ENCODE measurements at places on chromosomes 11 and 22.

DNA sequence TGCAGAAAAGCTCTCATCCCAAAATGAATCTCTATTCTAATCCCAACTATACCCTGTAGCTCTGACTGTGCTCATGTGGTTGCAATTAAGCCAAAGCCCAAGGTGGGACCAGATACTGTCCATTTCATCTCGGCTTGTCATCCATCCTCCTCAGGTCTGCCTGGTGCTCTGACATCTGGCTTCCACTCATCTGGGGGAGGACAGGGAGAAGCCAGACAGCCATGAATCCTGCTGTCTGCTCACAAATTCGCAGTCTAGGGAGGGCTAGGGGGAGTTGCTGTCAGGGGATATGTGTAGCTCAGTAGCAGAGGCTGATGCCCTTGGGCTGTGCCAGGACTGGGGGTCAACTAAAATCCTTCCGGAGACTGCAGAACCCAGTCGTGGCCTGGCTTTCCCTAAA lies 167.1 kb downstream of the ETS1 start:
- H3K27ac ChIP-seq: no peak overlapping the region
- no peak overlapping the region for H3K4me3 ChIP-seq
- no peaks in the 10 kb centered on the region for H3K4me1 ChIP-seq
- no peaks in the 10 kb centered on the region for H3K27me3 ChIP-seq
- no peak for DNase-seq
- no peaks in the 10 kb centered on the region for H3K36me3 ChIP-seq

- H3K4me3 ChIP-seq: no peak overlapping the region
- no peak overlapping the region for H3K27ac ChIP-seq
- no peaks in the 10 kb centered on the region for H3K36me3 ChIP-seq
- no peak for DNase-seq
- H3K27me3 ChIP-seq: no peaks in the 10 kb centered on the region
Observed at GRCh38 chr11:69840371-69841169, 21.4 kb upstream of the FGF3 start.

GRCh38 chr22:28774378-28774777 lies 1.9 kb downstream of the CCDC117 start:
- no peak for DNase-seq
- no peak overlapping the region for H3K4me3 ChIP-seq
- peaks cover 4% of the 10 kb centered on the region for H3K36me3 ChIP-seq
- H3K27ac ChIP-seq: no peak overlapping the region
- H3K27me3 ChIP-seq: no peaks in the 10 kb centered on the region
- no peaks in the 10 kb centered on the region for H3K4me1 ChIP-seq

GRCh38 chr22:35987487-35987886 lies 41.1 kb downstream of the RBFOX2 start:
- H3K36me3 ChIP-seq: no peaks in the 10 kb centered on the region
- H3K4me1 ChIP-seq: no peaks in the 10 kb centered on the region
- H3K27ac ChIP-seq: no peak overlapping the region
- DNase-seq: no peak

- no peak for DNase-seq
- H3K27ac ChIP-seq: no peak overlapping the region
- H3K36me3 ChIP-seq: no peaks in the 10 kb centered on the region
- no peaks in the 10 kb centered on the region for H3K27me3 ChIP-seq
- no peak overlapping the region for H3K4me3 ChIP-seq
- H3K4me1 ChIP-seq: no peaks in the 10 kb centered on the region
Observed at GRCh38 chr22:46696229-46696518, 41.9 kb downstream of the CERK start.

DNA sequence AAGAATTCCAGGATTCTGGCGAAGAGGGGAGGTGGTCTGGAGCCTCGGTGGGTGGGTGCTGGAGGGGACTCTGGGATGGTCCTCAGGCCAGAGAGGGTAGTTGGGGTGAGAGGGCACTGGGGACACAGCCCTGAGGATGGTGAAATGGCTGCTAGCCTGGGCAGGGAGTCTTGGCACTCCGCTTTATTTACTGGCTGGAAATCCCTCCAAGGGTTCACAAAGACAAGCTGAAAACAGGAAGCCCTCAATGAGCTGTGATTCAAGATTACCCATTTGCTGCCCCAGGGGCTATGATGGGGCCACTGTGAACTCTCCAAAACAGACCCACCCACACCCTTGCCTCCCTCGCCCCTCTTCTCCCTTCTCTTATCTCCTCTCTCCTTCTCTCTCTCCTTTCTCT lies 71.9 kb downstream of the FBXO7 start:
- no peaks in the 10 kb centered on the region for H3K27me3 ChIP-seq
- H3K4me1 ChIP-seq: no peaks in the 10 kb centered on the region
- no peak overlapping the region for H3K27ac ChIP-seq
- H3K4me3 ChIP-seq: no peak overlapping the region

All from Panc1 (cell line).